ENCODE measurements at places on chromosomes 3 and 15.

DNA sequence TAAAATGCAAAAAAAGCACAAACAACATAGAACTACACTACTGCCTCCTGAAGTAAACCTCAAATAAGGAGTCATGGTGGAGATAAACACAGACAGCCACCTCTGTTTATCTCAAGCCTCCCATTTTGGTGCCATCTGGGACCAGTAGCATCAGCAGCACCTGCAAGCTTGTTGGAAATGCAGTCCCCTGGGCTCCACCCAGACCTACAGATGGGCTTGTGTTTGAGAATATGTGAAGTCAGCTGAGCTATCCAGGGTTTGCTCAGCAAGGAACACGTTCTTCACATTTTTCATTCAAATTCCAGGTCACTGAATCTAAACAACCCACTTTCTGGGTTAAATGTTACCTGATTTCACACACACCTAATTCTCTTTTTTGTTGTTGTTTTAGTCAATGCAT, 45.5 kb downstream of the RASGRF1 start:
- H3K27me3 ChIP-seq = no peaks in the 10 kb centered on the region
- no peaks in the 10 kb centered on the region for H3K4me1 ChIP-seq
- no peak overlapping the region for H3K4me3 ChIP-seq
- H3K36me3 ChIP-seq = no peaks in the 10 kb centered on the region
- no peak for DNase-seq

- H3K36me3 ChIP-seq = no peaks in the 10 kb centered on the region
- no peak overlapping the region for H3K27ac ChIP-seq
- no peak for DNase-seq
- no peak overlapping the region for H3K4me3 ChIP-seq
Measured at GRCh38 chr3:32009101-32009500, 27.6 kb downstream of the ZNF860 start.

- DNase-seq = no peak
- no peak overlapping the region for H3K27ac ChIP-seq
- no peak overlapping the region for H3K4me3 ChIP-seq
- H3K4me1 ChIP-seq = peaks cover 22% of the 10 kb centered on the region
- H3K36me3 ChIP-seq = no peaks in the 10 kb centered on the region
Measured at GRCh38 chr3:25542492-25543039, 114.5 kb downstream of the RARB start.

DNA sequence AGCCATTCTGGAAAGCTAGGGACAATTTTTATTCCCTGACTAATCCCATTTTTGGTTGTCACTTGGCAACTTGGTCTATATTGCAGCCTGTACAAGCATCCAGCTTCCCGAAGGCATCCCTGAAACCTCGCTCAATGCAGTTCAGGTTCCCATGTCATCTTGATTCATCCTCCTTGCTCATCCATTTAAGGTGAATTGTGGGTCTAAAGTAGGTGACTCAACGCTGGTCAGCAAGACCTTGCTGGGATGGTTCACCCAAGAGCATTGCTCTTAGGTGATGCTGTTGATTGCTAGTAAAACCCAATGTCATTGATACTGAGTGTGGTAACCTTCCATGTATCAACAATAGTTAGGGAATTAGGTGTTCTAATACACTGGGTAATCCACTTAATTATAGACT, 13.1 kb upstream of the RAB8B start:
- H3K36me3 ChIP-seq = no peaks in the 10 kb centered on the region
- no peak for DNase-seq
- H3K4me3 ChIP-seq = no peak overlapping the region
- no peaks in the 10 kb centered on the region for H3K4me1 ChIP-seq

- H3K4me1 ChIP-seq = no peaks in the 10 kb centered on the region
- H3K27me3 ChIP-seq = no peaks in the 10 kb centered on the region
- no peak overlapping the region for H3K27ac ChIP-seq
Measured at GRCh38 chr15:67372986-67373675, 118.5 kb downstream of the IQCH start.

GRCh38 chr15:26866298-26867199, at the start of gene GABRA5:
TSS of gene GABRA5 (plus strand) at chr15:26867062. CDS start at chr15:26869249, 2,187 bp downstream.
- peaks cover 17% of the 10 kb centered on the region for H3K27me3 ChIP-seq
- peak within 1 kb of the TSS; percentile 4 for H3K4me3 ChIP-seq
- peaks cover 6% of the 10 kb centered on the region for H3K4me1 ChIP-seq
- peak; percentile 47 for DNase-seq

- no peak for DNase-seq
- no peaks in the 10 kb centered on the region for H3K36me3 ChIP-seq
- H3K27ac ChIP-seq = no peak overlapping the region
Measured at GRCh38 chr3:117751651-117752050, 1042.1 kb downstream of the TUSC7 start.
